Stimulated activated naive B cell treated with anti-CD40 and anti-IgM and Interleukin-4, amounts not matched to agents 10 μg/mL and 1 μg/mL and 100 μg/mL, for 72 hours (primary cell): ENCODE measurements at places on chromosomes 12 and 14.

DNA sequence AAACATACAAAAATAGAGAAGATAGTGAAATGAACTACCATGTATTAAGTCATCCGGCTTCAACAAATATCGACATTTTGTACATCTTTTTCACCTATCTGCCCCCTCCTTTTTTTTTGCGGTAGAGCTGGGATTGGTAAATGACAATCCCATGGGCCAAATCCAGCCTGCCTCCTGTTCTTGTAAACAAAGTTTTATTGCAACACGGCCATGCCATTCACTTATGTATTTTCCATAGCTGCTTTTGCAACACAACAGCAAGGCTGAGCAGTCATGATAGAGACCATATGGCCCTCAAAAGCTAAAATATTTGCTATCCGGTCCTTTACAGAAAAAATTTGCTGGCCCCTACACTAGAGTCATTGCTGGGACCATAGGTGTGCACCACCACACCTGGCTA, 58.1 kb upstream of the PLEKHG3 start:
- no peak for DNase-seq

- DNase-seq: no peak
Observed at GRCh38 chr12:88946372-88946997, 366.2 kb upstream of the KITLG start.

DNA sequence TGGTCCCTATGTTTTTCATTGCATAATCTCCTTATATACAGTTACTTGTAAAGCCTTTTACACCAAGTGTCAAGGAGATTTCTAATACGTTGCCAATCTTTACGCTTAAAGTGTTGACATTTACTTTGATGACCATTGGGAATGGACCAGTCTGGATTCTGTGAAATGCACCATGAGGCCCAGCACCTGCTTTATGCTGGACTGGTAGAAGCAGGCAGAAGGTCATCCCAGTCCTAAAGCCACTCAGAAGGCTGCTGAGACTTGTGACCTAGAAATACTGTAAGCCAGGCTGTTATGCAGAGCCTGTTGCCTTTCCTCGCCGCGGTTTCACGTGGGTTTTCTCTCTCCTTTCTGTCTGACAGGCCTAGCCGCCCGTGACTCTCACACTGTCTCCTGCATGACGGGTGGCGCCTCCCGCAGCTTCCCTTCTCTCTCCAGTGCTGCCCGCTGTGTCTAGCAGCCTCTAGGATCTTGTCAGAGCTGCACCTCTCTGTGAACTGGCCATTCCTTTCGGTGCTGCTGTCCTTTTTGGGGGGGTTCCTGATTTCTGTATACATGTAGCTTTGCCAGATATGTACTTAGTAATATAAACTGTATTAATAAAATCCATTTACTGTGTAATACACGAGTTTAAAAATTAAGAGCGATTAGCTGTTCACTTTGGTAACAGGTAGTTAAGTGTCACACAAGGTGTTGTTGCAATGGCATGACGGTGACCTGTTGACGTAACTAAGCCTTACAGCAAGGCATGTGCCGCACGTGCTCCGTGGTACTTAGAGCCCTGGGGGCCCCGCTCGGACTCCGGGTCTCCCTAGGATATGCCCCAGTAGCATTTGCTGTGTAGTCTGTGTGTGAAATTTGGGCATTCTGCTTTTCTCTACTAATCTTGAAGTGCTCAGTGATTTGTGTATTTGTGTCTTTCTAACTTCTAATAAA, 29.7 kb downstream of the XRCC3 start:
- DNase-seq: no peak

GRCh38 chr14:51545396-51545795, 106.3 kb upstream of the FRMD6 start:
- DNase-seq: no peak

- no peak for DNase-seq
Observed at GRCh38 chr12:3705354-3705675, 47.6 kb downstream of the CRACR2A start.

GRCh38 chr12:97555547-97556187, 93.1 kb downstream of the RMST start:
- no peak for DNase-seq

- no peak for DNase-seq
Observed at GRCh38 chr12:110382683-110383082, 20.8 kb downstream of the ANAPC7 start.

- no peak for DNase-seq
Observed at GRCh38 chr12:49970658-49971057, 2.1 kb upstream of the AQP6 start.

GRCh38 chr12:13372386-13372785, 175.9 kb downstream of the EMP1 start:
- DNase-seq: no peak

DNA sequence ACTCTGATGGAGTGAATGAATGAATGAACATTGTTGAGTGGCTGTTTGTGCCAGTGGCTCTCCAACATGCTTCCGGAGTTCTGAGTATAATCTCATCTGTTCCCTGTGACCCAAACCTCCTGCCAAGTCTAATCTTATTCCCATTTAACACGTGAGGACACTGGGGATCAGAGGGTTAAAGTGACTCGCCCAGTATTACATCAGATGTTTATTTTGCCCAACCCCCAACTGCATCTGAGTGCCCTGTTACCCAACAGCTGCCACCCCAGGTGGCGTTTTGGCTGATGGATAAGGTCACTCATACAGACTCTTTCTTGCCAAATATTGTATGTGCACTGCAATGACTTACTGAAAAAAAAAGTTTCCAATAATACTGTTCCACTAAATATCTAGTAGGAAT, 210.9 kb downstream of the EXOC5 start:
- DNase-seq: no peak

- peak; percentile 67 for DNase-seq
Observed at GRCh38 chr14:71320734-71321573, 413.7 kb downstream of the PCNX1 start.

DNA sequence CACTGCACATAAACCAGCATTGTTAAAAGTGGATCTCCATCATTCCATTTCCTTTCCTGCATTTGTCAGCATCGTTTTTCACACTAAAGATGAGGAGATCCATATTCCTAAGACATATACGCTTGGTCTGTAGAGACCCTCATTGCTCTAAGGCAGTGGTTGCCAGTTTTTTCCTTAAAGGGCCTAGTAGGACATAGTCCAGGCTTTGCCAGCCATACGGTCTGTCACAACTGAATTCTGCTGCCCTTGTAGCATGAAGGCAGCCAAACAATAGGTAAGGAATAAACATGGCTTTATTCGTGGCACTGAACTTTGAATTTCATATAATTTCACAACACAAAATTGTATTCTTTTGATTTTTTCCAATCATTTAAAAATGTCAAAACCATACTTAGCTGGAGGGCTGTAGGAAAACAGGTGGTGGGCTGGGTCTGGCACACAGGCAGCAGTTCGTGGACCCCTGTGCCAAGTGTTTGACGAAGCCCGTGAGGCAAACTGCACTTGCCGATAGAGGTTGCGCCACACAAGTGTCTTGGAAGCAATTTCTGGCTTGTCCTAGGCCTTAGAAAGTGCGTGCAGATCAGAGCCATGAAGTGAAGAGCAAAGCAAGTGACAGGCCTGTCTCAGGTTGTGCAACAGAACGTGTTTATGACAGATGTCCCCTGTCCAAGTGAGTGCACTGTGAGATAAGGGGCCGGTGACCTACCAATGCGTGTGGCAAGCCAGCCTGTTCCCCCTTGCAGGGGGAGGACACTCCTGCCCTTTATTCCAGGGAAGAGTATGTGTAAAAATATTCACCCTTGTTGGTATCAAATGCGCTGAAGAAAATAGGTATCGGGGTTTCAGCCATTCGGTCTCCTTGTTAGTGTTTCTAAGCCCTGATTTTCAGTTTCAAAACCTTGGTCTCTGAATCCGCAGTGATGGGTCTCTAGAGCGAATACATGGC, 916 bp upstream of the CHPT1 start:
- peak; percentile 13 for DNase-seq

DNA sequence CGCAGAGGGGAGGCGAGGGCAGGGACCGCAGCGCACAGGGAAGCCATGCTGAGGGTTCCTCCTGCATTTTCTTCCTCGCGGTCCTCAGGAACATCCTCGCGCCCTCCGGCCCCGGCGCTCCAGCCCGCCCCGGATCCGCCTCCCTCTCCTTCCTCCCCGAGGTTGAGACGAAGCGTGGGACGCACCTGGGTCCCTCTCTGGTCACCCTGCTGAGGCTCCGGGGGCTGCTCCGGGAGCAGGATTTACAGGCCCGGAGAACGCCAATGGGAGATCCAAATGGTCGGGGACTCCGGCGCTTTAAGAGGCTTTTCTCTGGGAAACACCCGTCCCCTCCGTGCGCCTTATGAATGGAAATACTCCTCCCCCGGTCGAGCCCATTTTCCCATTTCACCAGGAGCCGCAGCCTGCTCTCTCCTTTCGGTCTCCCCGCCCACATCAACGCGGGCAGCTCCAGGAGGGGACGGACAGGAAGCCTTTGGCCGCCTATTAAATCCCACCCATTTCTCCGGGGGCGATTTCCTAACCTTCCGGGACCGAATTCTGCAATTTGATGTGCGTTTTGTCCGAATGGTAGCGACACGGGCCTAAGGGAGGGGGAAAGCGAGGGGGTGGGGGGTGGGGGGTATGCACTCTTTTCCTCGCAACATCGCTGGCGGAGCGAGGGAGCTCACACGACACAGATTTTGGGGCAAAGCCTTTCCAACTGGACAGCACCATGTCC, at the start of gene UNC79:
UNC79 (plus strand) TSS at position 625 of the 721 bp plus-strand sequence; CDS start at position 716, 91 bp downstream.
- DNase-seq: no peak

GRCh38 chr14:105150026-105150367, 18.6 kb downstream of the JAG2 start:
- DNase-seq: no peak

DNA sequence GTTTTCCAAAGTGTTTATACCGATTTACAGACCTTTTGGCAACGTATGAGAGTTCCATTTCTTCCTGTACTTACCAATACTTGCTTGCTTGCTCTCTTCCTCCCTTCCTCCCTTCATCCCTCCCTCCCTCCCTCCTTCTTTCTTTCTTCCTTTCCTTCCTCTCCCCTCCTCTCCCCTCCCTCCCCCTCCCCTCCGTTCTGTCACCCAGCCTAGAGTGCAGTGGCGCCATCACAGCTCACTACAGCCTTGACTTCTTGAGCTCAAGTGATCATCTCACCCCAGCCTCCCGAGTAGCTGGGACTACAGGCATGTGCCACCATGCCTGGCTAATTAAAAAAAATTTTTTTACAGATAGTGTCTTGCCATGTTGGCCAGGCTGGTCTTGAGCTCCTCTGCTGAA, 40.4 kb downstream of the DIP2B start:
- DNase-seq: no peak

- peak; percentile 72 for DNase-seq
Observed at GRCh38 chr12:89862511-89863445, 154.1 kb upstream of the ATP2B1 start.
